ENCODE measurements at places on chromosomes 5 and 9. TPM values are rescaled to one million over a fixed set of nuclear protein-coding genes. Genes with fewer than 3 reads are reported as not detected.

ANKRD34B gene
- total RNA-seq = not detected

NUP188 gene
- total RNA-seq = 105 TPM

PHF24 gene
- not detected for total RNA-seq

YIPF5 gene
- 49.4 TPM for total RNA-seq

SV2C gene
- total RNA-seq = 0.07 TPM

DOCK8 gene
- 266 TPM for total RNA-seq

NUTM2F gene
- total RNA-seq = not detected

Data from T-helper 1 cell treated with Interleukin-12 subunit alpha and Interleukin-12 subunit beta and Interleukin-4 antibody, amounts not matched to agents 30 ng/mL and 1 ng/mL, for 36 hours (primary cell).